ENCODE measurements at places on chromosomes 4 and X.

DNA sequence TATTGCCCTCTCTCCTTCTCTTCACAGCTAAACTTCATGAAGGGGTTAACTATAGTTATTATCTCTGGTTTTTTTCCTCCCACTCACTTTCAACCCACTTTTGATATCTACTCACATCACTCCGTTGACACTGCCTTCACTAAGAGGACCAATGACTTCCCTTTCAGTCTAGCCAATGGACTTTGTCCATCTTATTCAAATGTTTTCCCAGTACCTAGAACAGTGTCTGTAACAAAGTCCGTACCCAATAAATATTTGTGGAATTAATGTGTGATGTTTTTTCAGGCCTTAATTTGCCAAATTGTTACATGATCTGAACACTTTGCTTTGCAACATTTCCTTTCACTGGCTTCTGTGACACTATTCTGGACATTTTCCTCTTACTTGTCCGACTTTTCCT lies 106.0 kb upstream of the AR start:
- no peaks in the 10 kb centered on the region for H3K4me1 ChIP-seq
- no peak for DNase-seq
- H3K27ac ChIP-seq = no peak overlapping the region
- no peaks in the 10 kb centered on the region for H3K36me3 ChIP-seq

DNA sequence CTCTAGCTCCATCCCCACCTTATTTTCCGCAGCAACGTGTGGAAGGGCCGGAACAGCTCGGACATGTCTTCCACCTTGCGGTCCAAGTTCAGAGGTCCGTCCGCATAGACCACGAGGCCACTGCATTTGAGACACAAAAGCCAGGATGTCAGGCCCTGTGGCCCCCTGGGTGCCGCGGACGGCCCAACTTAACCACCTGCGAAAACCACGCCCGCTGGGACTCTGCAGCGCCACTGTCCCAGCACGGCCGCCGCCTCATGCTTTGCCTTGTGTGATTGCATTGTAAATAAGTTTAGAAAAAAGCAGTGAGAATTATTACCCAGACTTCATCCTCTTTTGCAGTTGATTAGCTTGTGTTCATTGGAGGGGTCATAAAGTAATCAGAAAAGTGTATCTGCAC lies 58.2 kb upstream of the MXD4 start:
- peaks cover 3% of the 10 kb centered on the region for H3K36me3 ChIP-seq
- H3K27ac ChIP-seq = no peak overlapping the region

DNA sequence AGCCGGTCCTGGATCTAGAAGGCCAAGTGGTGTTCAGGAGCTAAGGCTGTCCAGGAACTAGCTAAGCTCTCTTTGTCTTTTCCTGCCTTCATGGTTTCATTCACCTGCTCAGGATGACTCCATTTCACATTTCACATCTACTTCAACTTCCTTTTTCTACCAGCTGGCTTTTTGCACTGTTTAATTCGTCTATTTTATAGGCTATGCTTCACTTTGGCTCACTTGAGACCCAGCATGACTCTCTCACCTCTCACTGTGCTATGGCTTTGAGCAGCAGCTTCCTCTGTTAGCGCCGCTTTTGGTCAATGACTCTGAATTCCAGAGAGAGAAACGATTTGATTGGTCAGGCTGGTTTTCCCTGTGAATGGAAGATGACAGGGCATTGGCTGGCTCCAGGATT lies 213.5 kb upstream of the CLNK start:
- no peaks in the 10 kb centered on the region for H3K36me3 ChIP-seq
- no peak overlapping the region for H3K27ac ChIP-seq
- no peak overlapping the region for H3K4me3 ChIP-seq
- H3K27me3 ChIP-seq = no peaks in the 10 kb centered on the region

GRCh38 chr4:1653776-1654175 lies 30.3 kb downstream of the FAM53A start:
- H3K36me3 ChIP-seq = no peaks in the 10 kb centered on the region
- H3K4me3 ChIP-seq = no peak overlapping the region
- DNase-seq = no peak
- no peak overlapping the region for H3K27ac ChIP-seq
- H3K27me3 ChIP-seq = no peaks in the 10 kb centered on the region
- no peaks in the 10 kb centered on the region for H3K4me1 ChIP-seq

- H3K4me1 ChIP-seq = peaks cover 9% of the 10 kb centered on the region
- no peak for DNase-seq
- no peaks in the 10 kb centered on the region for H3K27me3 ChIP-seq
- no peaks in the 10 kb centered on the region for H3K36me3 ChIP-seq
- H3K4me3 ChIP-seq = no peak overlapping the region
These were observed 39.8 kb downstream of the GLRB start for GRCh38 chr4:157115613-157116335.

GRCh38 chr4:52837716-52838558 lies 24.2 kb upstream of the RASL11B start:
- no peaks in the 10 kb centered on the region for H3K27me3 ChIP-seq
- DNase-seq = no peak
- H3K4me1 ChIP-seq = no peaks in the 10 kb centered on the region
- no peak overlapping the region for H3K27ac ChIP-seq
- H3K36me3 ChIP-seq = no peaks in the 10 kb centered on the region
- no peak overlapping the region for H3K4me3 ChIP-seq

DNA sequence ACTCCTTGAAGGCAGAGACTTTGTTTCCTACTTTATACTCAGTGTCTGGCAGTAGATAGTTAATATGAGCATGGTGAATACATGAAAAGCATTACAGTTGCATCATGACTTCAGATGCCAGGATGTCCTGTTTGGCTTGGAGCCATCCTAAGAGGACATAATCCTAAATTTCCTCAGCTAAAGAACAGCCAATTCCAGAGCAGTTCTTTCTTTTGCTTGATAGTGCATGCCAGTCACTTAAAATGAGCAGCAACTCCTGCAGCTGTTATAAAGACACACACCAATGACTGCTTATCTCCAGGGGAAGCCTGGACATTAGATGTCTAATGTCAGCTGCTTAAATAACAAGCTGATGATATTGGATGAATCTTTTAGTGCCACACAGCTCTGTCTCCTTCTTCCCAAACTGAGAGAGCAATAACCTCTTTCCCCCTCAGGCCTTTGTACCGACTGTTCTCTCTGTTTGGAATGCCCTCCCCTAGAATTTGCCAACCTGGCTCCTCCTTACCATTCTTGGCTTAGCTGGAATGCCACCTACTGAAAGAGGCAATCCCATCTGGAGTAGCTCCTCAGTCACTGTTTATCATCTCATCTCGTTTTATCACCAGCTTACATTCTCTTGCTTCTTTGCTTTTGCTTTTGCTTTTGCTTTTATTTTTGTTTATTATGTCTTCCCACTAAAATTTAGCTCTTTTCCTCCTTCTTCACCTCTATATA lies 100.8 kb upstream of the USP38 start:
- no peak for DNase-seq
- no peaks in the 10 kb centered on the region for H3K36me3 ChIP-seq
- no peaks in the 10 kb centered on the region for H3K4me1 ChIP-seq
- H3K27me3 ChIP-seq = no peaks in the 10 kb centered on the region

GRCh38 chrX:34749896-34750295 lies 92.8 kb upstream of the TMEM47 start:
- DNase-seq = no peak
- H3K4me1 ChIP-seq = no peaks in the 10 kb centered on the region
- H3K27ac ChIP-seq = no peak overlapping the region
- H3K4me3 ChIP-seq = no peak overlapping the region
- no peaks in the 10 kb centered on the region for H3K27me3 ChIP-seq

DNA sequence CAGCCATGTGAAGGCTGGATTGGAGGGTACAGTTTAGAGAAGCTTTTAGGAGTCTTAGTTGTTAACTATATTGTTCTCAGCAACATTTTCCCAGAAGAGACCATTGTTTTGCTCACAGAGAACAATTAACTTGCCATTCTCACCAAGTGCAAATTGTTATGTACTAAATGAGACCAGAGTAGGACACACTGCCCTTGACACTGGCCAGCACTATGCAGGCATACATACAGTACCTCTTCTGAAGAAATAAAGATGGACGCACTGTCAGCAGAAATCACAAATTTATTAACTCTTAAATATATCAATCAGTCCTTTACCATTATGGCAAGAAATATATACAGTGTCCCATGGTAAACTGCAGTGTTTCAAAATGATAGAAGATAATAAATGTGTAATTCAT lies 309.4 kb downstream of the CAMK2D start:
- H3K4me3 ChIP-seq = no peak overlapping the region
- no peaks in the 10 kb centered on the region for H3K27me3 ChIP-seq
- peaks cover 9% of the 10 kb centered on the region for H3K36me3 ChIP-seq

- H3K36me3 ChIP-seq = no peaks in the 10 kb centered on the region
- no peak overlapping the region for H3K4me3 ChIP-seq
- DNase-seq = no peak
- peaks cover 9% of the 10 kb centered on the region for H3K4me1 ChIP-seq
These were observed 43.1 kb upstream of the IL21 start for GRCh38 chr4:122663814-122664610.

GRCh38 chr4:5888222-5889001 lies 4.5 kb downstream of the CRMP1 start:
- no peak overlapping the region for H3K27ac ChIP-seq
- no peak for DNase-seq
- H3K27me3 ChIP-seq = peaks cover 81% of the 10 kb centered on the region
- H3K4me1 ChIP-seq = peaks cover 22% of the 10 kb centered on the region
- H3K36me3 ChIP-seq = no peaks in the 10 kb centered on the region

DNA sequence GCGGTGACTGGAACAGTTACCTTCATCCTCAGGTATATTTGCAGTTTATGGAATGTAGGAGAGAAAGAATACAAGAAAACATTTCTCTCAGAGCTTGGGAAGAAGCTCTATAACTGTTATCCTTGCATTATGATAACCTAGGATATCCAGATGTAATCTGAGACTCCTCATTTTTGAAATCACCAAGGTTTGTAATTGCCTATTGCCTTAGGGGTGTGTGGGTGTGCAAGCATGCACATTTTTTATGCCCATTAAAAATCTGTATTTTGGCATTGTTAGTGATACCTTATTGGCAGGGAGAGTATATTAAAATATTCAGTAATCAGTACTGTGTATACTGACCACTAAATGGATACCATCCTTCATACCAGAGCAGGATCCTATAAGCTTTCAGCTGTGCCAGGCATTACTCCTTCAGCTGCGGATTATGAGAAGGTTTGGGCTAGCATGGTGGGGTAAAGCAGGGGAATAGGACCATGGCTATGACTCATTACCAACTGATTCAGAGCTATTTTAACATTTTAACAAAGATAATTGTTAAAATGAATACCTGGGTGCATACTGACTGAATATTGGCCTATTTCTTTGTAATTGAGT lies 8.3 kb downstream of the SEC24B start:
- peaks cover 80% of the 10 kb centered on the region for H3K4me1 ChIP-seq
- H3K27ac ChIP-seq = no peak overlapping the region

DNA sequence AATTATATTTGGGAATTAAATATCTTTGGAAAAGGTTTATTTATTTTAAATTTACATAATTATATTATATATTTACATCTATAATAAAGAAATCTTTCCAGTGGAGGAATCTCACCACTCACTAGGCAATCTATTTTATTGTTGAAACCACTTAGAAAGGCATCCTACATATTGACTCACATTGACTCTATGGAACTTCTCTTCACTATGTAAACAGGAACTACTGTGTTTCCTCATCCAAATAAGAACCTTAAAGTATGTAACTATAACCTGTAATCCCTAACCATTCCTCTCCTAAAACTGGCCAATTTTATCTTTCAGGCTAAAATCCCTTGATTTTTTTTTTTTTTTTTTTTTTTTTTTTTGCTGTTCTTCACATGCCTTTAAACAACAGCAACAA lies 268.7 kb downstream of the MAPK10 start:
- H3K27me3 ChIP-seq = no peaks in the 10 kb centered on the region
- no peak overlapping the region for H3K4me3 ChIP-seq
- H3K27ac ChIP-seq = no peak overlapping the region
- H3K4me1 ChIP-seq = no peaks in the 10 kb centered on the region

GRCh38 chr4:136864604-136865185 lies 667.6 kb downstream of the PCDH18 start:
- no peak overlapping the region for H3K4me3 ChIP-seq
- no peaks in the 10 kb centered on the region for H3K36me3 ChIP-seq
- DNase-seq = no peak
- H3K27me3 ChIP-seq = no peaks in the 10 kb centered on the region
- H3K4me1 ChIP-seq = no peaks in the 10 kb centered on the region

- no peak for DNase-seq
- H3K4me1 ChIP-seq = peaks cover 20% of the 10 kb centered on the region
- H3K27ac ChIP-seq = no peak overlapping the region
- no peaks in the 10 kb centered on the region for H3K36me3 ChIP-seq
- H3K4me3 ChIP-seq = no peak overlapping the region
These were observed 117.9 kb upstream of the HAND2 start for GRCh38 chr4:173647902-173648301.

- H3K4me3 ChIP-seq = no peak overlapping the region
- peaks cover 66% of the 10 kb centered on the region for H3K4me1 ChIP-seq
- no peaks in the 10 kb centered on the region for H3K36me3 ChIP-seq
- DNase-seq = peak; percentile 71
- peak overlapping the region; percentile 75 for H3K27ac ChIP-seq
These were observed 47.1 kb downstream of the TSC22D3 start for GRCh38 chrX:107728371-107729099.

DNA sequence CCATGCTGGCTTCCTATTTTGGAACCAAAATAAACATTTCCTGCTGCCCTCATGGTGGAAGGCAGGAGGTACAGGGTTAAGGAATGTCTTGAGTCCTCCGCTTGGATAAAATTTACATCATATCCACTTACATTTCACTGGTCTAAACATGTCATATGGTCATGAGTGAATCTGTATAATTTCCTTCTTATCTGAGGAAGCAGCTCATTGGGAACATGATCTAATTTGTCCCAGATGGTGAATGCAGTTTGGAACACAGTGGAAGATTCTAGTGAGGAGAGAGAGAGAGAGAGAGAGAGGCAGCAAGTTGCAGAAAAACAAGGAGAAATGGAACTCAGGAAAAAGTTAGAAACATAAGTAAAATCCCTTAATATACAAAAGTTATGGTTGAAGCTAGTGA lies 46.8 kb downstream of the MXRA5 start:
- no peak overlapping the region for H3K27ac ChIP-seq
- no peaks in the 10 kb centered on the region for H3K4me1 ChIP-seq
- no peak overlapping the region for H3K4me3 ChIP-seq
- H3K27me3 ChIP-seq = no peaks in the 10 kb centered on the region

- no peaks in the 10 kb centered on the region for H3K4me1 ChIP-seq
- H3K4me3 ChIP-seq = no peak overlapping the region
- H3K27ac ChIP-seq = no peak overlapping the region
- H3K36me3 ChIP-seq = no peaks in the 10 kb centered on the region
- no peak for DNase-seq
These were observed 35.7 kb downstream of the DDX53 start for GRCh38 chrX:23035493-23035892.

GRCh38 chr4:147773261-147774184 lies 41.6 kb downstream of the ARHGAP10 start:
- no peak overlapping the region for H3K4me3 ChIP-seq
- H3K4me1 ChIP-seq = peaks cover 50% of the 10 kb centered on the region
- H3K27me3 ChIP-seq = no peaks in the 10 kb centered on the region
- no peak for DNase-seq
- peak overlapping the region; percentile 55 for H3K27ac ChIP-seq
- H3K36me3 ChIP-seq = no peaks in the 10 kb centered on the region

DNA sequence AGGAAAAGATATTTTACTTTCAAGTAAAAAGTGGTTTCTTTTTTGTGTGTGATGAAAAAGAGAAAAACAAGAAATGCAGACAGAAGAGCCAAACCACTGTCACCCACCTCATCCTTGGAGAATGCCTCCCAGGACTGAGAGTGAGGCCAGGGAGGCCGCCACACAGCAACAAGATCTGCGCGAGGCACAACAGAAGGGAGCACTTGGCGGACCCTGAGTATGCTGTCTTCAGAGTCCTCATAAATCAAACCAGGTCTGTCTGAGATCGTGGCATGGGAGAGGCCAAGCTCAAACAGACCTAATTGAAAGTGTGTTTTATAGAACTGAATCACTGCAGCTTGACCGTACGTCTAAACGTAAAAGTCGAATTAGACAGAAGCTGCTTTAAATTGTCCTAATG lies 134.3 kb upstream of the VCX2 start:
- no peak overlapping the region for H3K27ac ChIP-seq
- H3K4me1 ChIP-seq = no peaks in the 10 kb centered on the region
- no peak for DNase-seq
- no peaks in the 10 kb centered on the region for H3K36me3 ChIP-seq
- H3K27me3 ChIP-seq = no peaks in the 10 kb centered on the region

All from tibial artery (tissue), 4 donors.